OCI-M1 (cell line): ENCODE measurements at places on chromosomes 6 and 20.

- DNase-seq = no peak
Measured at GRCh38 chr6:11714116-11714797, 64.3 kb downstream of the ADTRP start.

DNA sequence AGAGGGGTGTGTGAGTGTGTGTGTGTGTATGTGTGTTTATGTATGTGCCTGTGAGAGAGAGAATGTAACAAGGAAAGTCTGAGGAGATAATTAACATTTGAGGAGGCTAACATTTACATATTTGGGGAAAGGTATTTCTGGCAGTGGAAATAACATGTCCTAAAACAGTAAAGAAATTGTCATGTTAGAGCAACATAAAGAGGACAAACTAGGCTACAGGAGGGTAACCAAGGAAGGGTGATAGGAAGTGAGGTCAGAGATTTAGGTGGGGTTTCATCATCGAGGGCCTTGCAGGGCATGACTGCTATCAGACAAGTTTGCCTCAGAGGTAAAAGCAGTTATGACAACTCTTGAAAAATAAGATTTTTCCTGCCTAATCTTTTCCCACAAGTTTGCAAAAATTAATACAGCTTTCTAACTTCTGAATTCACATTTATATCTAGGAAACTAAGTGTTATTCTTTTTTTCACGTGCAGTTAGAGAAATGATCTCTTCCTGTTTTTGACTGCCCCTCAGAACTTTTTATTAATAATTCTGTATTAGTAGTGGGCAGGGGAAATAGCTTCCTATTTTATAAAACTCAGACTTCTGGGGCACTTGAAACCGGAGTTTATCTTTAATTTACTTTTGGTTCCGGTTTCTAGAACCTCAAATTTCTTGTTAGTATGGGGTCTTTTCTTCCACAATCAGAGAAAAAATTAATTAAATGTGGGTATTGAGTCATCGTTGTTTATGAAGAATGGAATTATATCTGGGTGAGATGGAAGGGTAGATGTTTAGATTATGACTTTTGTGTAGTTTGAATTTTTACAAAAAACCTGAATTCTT is 30.5 kb upstream of the RHAG start:
- peak; percentile 87 for DNase-seq

GRCh38 chr20:38782275-38782674 is 23.2 kb upstream of the PPP1R16B start:
- no peak for DNase-seq

- no peak for DNase-seq
Measured at GRCh38 chr6:85669735-85670194, 27.1 kb upstream of the SYNCRIP start.

GRCh38 chr6:30447237-30447636 is 42.1 kb upstream of the HLA-E start:
- DNase-seq = no peak

- DNase-seq = peak; percentile 98
Measured at GRCh38 chr20:380763-381580, 412 bp downstream of the TRIB3 start.

- DNase-seq = no peak
Measured at GRCh38 chr6:39688494-39688893, 36.7 kb downstream of the KIF6 start.

DNA sequence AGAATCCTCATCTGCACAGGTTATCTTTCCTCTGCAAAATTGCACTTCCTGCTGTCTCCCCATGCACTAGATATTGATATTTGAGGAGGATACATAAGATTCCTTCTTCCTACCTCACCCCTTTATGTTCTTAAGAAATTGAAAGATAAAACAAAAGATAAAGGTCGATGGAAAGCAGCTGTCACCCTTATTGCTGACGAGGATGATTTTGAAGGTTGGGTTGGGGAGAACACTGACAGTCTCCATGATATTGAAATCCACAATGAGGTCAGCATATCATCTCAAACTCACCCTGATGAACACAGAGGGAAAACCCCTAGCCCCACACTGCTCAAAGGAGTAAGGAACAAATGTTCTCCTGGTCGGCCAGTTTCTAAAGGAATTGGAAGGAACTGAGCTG is 110.6 kb upstream of the FUT9 start:
- DNase-seq = no peak

- DNase-seq = no peak
Measured at GRCh38 chr6:147717991-147718390, 209.5 kb downstream of the SAMD5 start.

DNA sequence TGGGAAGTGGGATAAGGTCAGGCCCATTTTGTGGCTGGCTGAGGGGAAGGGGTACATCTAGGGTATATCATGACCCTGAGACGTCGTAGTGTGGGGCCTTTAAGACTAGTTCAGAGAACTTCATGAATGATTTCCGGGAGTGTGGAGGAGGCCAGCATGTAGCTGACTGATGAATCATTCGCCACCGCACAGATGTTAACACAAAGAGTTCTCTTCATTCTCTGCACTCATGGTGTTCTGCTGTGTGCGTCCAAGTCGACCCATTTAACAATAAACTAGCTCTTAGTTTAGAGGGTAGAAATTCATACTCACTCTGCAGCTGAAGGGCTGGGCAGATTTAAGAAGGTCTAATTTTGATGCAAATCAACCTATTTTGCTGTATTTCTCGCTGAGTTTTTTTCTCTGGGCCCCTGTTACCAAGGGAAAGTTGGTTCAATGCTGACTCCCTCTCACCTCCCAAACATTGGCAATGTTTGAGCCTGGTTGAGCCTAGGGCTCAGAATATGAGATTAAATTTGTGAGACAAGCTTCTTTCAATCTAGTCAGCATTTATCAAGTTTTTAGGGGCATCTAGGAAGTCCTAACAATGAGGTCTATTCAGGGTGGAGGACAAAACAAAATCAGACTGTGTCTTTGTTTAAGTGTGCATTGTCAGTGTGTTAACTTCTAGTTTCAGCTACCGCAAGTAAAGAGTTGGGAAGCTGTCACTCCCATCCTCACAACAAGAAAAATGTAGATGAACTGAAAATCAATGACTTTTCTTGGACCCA is 106.8 kb upstream of the CBLN4 start:
- peak; percentile 17 for DNase-seq

DNA sequence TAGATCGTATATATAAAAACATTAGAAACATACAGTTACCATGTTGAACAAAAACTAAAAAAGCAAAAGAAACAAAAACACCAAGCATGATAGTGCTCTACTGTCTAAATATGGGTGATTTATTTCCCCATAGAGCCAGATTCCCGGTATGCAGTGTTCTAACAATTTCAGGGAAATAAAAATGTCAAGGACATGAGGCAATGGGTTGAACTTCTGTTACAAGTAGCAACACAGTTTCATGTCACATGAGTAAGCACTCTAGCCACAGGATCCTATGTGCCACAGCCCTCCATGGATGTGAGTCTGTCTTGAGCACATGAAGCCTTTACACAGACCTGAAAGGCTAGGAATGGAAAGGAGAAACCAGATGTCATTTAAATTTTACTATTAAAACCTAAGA is 96.0 kb downstream of the MAP3K5 start:
- peak; percentile 62 for DNase-seq

GRCh38 chr20:47093320-47093966 is 198.8 kb downstream of the EYA2 start:
- DNase-seq = no peak

DNA sequence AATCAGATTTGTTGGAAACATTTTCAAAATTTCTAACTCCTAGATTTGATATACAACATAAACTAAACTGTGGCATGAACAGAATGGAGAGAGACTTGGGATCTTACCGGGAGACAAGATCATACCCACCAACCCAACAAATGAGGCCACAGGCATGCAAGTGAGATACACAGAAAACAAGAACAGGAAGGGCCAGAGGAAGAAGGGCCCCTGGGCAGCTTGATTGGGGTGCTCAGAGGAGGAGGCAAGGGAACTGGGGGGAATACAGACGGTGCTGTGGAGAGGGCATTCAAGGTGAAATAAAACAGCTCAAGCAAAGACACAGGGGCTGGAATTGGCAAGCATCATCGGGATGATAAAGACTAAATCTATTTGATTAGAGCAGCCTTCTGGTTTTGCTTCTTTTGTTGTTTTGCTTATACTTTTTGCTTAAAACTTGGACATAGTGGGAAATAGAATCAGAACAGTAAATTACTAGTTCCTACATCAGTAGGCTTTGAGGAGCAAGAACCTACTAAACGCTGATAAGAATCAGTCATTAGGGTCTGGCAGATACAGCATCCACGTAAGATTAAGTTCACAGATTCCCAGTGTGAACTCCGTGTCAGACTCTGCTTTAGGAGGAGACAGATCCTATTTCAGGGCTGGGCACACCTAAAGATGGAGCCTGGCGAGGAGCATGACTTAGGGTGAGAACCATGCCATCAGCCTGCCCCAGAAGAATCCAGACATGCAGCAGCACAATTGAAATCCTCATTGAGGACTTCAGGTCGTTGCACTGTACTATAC is 3.5 kb upstream of the RAMACL start:
- DNase-seq = no peak

DNA sequence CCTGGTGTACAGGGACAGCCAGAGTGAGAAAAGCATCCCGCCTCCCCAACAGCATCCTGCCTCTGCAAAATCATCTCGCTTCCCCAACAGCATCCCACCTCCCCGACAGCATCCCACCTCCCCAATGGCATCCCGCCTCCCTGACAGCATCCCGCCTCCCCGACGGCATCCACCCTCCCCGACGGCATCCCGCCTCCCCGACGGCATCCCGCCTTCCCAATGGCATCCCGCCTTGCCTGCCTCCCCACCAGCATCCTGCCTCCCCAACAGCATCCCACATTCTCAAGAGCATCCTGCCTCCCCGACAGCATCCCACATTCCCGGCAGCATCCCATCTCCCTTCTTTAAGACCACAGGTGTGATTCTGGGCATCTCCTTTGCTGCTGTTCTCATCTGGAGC is 46.0 kb upstream of the NXT1 start:
- DNase-seq = no peak

GRCh38 chr6:143251288-143251687 is 190.6 kb downstream of the AIG1 start:
- DNase-seq = no peak

GRCh38 chr6:43964659-43965570 is 162.3 kb downstream of the MRPL14 start:
- DNase-seq = peak; percentile 58

DNA sequence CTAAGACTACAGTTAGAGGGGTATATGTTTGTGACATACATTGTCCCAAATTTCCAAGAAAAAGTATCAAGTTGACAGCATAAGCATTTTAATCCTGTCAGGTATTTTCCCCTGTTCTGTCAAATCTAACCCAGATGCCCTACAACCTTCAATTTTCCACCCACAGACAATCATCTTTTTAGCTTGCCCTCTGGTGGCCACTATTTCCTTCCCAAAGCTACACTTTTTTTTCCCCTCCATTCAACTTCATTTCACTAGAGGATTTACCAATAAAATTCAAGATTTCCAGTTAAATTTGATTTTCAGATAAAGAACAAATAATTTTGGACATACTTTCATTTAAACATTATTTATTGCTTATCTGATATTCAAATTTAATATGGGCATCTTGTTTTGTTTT is 286.6 kb downstream of the TENT5A start:
- peak; percentile 73 for DNase-seq

- peak; percentile 93 for DNase-seq
Measured at GRCh38 chr20:50522053-50522674, 12.0 kb downstream of the PTPN1 start.

DNA sequence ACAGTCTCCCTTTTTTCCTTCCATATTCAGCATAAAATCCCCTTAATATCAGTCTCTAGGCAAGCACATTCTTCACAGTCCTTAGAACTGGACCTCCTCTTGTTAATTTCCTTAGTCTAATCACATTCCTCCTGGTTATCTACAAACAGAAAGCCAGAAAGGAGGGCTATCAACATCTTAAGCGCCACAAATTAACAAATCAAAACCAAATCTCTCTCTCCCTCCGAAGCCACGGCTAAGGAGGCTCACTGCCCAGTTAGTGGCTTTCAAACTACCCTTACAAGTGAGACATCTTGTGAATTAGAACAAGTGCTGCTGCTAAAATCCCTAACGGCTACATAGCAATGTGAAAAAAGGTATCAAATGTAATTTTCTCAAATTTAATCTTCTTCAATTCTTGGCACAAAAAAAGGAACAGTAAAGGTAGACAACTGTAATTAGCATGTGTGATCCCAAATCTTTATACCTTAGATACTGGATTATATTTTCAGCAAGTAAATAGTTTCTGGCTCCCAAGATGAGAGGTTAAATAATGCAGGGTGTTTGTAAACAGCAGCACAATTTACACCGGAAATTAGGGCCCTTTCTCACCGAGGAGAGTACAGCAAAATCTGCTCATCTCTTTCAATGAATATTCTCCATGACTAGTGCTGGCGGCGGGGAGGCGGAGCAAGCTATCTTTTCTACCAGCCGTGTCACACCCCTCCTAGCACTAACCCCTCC is 1.4 kb upstream of the TRIM39 start:
- peak; percentile 5 for DNase-seq

GRCh38 chr20:20638878-20639277 is 73.6 kb downstream of the RALGAPA2 start:
- peak; percentile 42 for DNase-seq

- no peak for DNase-seq
Measured at GRCh38 chr6:153045271-153045670, 42.8 kb upstream of the MTRF1L start.

GRCh38 chr6:56866917-56867522 is 87.9 kb upstream of the BEND6 start:
- no peak for DNase-seq

- DNase-seq = no peak
Measured at GRCh38 chr6:20119485-20119884, 92.8 kb downstream of the MBOAT1 start.

GRCh38 chr6:121344539-121344938 is 10.3 kb upstream of the TBC1D32 start:
- peak; percentile 43 for DNase-seq

DNA sequence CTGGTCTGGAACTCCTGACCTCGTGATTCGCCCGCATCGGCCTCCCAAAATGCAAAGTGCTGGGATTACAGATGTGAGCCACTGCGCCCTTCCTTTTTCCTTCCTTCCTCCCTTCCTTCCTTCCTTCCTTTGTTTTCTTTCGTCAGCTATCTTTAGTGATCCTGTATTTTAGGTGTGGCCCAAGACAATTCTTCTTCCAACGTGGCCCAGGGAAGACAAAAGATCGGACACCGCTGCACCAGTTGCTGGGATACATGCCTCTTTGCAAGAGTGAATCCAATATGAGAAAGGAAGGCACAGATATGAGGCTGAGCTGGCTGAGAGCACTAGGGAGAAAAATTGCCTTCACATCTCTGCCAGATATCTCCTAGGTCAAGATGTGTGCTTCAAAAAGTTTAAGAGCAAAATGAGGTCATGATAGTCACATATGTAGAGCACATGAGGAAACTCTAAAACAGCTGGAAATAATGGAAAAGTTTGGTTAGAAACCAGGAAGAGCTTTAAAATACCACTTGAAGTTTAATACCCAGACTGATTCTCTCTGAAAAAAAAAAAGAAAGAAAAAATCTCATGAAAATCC is 41.8 kb downstream of the OR2B2 start:
- no peak for DNase-seq

GRCh38 chr6:48213076-48213788 is 102.2 kb upstream of the PTCHD4 start:
- peak; percentile 63 for DNase-seq

GRCh38 chr20:14700639-14700960 is 363.2 kb upstream of the FLRT3 start:
- DNase-seq = peak; percentile 20
